Aorta (tissue), 5 donors: ENCODE measurements at places on chromosomes 16 and 17. TPM values are rescaled to one million over a fixed set of nuclear protein-coding genes. Genes with fewer than 3 reads are reported as not detected.

ABCA6 gene
- total RNA-seq: 200 TPM

GP1BA gene
- total RNA-seq: 0.19 TPM

DNA sequence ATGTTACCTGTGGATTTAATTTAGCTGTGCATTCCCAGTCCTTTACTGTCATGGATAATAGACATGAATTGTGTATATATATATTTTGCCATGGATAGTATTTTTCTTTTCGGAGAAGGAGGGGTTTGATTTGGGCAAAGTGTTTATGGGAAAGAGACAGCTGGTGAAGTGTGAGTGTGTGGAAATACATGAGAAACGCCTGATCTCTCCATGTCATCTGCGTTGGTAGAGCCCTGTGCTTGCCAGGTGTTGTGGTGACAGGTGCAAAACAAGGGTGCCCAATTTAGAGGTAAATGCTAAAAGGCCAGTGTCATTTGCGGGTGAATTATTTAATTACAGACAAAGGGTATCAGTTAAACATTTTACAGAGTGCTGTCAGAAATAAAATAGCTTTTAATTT is 23.4 kb downstream of the NDEL1 start:
- no peak for DNase-seq

DNA sequence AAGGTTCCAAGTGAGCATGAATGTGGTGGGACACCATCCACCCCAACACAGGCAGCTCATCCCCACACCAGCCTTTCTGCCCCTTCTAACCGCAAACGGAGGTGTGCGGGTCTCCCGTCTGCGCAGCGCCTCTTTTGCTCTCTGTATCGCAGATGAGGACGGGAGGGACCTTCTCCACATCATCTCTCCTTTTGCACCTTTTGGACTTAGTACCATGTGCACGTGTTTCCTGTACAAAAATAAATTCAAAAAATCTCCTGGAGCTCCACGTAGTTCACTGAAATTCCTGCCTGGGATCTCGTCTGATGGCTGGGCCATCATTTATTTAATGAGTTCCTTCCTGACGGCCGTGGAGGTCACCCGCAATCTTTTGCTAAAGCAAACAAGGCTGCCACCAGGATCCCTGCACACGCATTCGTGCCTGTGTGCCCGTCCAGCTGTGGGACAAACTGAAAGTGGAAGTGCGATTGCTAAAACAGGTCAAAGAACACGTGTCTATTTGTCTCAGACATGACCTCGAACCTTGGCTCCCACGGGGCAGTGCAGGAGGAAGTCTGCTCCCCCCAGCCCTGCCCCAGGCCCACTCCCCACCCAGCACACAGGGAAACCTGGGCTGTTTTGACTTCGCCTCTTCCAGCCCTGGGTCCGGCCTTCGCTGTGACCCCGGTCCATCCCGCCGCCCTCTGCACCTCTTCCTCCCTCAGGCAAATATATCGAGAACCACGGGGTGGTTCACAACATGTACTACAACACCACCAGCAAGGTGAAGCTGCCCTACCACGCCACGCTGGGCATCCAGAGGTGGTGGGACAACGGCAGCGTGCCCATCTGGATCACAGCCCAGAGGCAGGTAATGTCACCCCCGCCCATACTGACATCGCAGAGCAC is 2.3 kb downstream of the ENPP7 start:
- no peak for DNase-seq

- DNase-seq: no peak
Observed at GRCh38 chr17:14616528-14616927, 315.6 kb downstream of the HS3ST3B1 start.
